Left lung (tissue), 14 donors: ENCODE measurements at places on chromosomes 3 and 15.

DNA sequence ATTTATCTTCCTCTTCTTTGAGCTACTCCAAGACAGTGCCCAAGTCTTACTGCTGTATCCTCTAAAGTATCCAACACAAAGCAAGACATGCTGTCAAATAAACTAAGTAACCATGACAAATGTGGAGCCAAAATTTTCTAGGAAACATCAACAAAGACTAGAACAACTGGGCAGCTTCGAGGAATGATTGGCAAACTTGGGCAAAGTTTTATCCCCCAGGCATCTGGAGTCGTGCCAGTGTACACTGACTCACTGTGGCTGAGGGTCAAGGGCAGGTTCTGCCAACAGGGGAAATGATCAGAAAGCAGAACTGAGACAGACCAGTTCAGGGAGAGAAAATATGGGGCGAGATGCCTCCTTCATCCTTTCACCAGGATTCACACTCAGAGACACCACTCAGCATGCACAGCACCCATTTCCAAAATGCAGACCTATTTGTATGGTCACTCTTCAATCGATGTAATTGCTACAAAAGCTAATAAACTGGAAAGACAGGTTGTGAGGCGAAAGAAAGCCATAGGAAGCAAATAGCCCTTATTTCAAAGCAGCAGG, 65.8 kb downstream of the MB21D2 start:
- no peak for DNase-seq

GRCh38 chr3:59456852-59457485, 407.1 kb upstream of the CFAP20DC start:
- DNase-seq, result no peak

GRCh38 chr15:92819278-92820235, 80.6 kb upstream of the CHD2 start:
- peak; percentile 9 for DNase-seq

DNA sequence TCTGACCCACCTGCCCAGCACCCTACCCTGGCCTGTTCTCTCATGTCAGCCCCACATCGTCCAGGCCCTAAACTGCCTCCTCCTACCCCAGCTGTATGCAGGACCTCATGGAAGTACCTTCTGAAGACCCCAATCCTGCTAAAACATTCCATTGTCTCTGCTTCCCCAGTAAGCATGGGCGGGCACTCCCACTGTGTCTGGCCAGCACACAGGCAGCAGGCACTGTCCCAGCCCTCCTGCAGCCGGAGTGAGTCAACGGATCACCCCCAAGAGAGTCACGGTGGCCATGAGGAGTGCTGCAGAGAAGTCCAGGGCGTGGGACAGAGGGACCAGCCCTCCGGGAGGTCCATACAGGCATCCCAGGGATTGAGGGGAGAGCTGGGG, 36.4 kb upstream of the SLCO2A1 start:
- no peak for DNase-seq

GRCh38 chr3:86547692-86548091, 443.3 kb downstream of the VGLL3 start:
- no peak for DNase-seq

DNA sequence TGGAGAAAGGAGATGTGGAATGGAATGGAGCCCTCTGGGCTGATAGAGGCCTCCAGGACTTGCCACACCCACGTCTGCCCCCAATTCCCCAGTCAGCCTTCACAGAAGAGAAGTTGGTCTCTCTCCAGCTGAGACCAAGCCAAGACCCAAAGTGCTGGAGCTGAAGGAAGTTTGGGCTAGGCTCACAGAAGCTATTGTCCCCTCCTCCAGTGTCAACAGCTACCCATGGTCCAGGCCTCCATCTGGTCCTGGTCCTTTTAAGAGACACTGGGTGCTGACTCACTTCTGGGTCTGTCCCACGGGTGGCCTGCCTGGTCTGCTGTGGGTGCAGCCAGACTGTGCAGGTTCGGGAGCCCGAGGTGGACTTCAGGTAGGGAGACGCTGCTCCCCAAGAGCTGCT, 179.8 kb downstream of the APBA2 start:
- DNase-seq, result no peak

- peak; percentile 70 for DNase-seq
Observed at GRCh38 chr15:52261498-52262242, 33.9 kb downstream of the MYO5C start.

- DNase-seq, result no peak
Observed at GRCh38 chr3:183592821-183593220, 37.3 kb upstream of the KLHL6 start.

DNA sequence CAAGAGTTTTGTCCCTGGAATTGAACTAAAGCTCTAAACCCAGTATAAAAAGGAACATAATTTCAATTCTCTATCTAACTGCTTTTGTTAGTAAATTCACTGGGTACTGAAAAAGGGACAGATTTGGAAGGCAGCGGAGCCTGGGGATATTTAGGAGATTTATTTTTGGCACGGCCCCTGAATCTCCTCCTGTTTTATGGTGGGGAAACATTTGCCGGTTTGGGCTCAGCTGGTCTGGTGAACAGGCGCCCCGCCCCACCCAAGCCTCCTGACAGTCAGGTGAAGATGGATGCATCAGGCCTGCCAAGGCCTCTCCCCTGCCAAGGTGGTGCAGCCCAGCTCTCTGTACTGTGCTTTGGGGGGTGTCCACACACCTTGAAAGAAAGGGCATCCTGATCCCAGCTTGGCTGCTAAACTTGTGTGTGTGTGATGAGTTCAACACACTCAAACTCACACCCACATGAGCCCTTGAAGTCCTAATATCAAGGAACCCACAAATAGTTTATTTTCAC, 46.3 kb downstream of the EBLN2 start:
- no peak for DNase-seq

DNA sequence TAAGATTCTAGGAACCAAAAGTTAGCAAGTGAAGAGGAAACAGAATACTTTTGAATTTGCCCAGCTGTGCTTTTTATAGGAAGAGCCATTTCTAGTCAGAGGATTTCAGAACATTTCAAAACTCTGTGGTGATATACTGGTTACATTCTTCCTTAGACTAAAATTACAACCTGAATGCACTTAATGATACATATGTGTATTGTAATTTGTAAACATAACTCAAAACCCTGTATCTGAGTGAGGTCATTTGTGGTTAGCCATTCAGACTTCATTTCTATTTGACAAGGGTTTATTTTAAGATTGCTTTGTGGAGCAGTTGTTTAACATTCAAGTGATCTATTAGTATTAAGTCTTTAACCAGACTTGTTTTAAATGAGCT, 59.4 kb upstream of the TRIM71 start:
- no peak for DNase-seq

- DNase-seq, result no peak
Observed at GRCh38 chr3:114406286-114406685, 112.5 kb downstream of the TIGIT start.

DNA sequence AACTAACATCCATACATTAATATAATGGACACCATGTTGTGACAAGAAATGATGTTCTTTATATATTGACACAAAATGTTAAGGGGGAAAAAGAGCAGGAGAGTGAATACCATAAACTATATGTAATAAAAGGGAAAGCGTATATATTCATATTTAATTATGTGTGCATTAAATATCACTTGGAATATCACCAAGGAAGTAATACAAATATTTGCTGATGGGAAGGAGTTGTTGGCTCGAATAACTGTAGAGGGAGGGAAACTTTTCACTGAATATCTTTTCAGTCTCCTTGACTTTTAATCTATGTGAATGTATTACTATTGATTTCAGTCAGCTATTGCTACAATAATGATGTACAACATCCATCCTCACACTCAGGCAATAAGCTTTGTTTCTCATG, 167.0 kb upstream of the DPH6 start:
- DNase-seq, result no peak

GRCh38 chr3:192373586-192373985, 353.8 kb downstream of the FGF12 start:
- DNase-seq, result no peak

DNA sequence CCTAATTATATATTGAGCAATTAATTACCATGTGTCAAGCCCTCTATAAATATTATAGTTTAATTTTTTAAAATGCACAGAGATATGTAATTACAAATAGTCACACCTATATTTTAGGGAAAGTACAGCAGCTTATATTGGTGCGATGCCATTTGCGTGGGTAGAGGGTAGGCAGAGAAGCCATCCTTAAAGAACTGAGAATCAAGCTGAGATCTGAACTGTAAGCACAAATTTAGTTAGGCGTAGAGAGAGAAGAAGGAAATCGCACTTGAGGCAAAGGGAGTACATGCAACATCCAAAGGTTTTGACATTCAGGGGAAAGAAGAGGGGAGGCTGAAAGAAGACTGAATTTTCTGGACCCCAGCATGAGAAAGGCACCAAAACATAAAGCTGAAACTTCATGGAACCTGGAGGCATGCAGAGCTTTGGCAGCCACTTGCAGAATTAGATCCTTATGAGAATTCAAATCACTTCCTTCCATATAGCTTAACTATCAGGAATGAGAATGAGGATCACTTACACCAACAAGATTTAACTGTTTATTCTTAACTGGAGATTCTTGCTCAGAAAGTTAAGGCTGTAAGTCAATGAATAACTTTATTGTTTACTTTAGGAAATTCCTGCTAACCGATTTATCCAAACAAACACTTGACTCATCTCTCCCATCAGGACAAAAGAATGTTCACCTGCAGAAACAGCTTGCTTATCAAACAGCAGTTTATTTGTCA, 114.3 kb downstream of the TGFBR2 start:
- DNase-seq, result no peak

DNA sequence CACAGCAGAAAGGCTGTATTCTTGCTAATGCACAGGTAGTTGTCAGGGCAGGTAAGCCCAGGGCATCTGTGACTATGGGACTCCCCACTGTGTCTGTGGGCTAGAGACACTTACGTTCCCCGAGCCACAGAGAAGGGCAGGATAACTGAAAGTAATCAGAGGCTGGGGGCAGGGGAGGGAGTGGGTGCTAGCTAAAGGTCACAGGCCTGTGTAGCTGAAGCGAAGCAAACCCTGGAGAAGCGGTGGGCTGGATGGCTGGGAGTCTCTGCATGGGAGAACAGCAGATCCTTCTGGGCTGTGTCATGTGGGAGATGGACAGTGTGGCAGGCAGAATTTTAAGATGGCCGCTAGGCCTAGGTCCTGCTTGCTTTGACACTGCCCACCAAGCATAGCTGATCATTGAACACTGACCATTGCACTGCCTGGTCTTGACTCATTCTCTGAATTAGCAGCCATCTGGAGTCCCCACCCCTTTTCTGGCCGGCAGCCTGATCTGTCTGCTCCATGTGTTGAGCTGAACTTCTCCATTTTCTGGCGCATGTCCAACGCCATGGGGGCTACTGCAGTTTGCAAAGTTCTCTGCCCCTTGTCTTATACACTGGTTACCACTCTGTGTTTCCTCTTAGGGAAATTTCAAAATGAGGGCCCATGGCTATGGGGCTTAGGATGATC, 110.0 kb downstream of the DGKG start:
- DNase-seq, result no peak

GRCh38 chr15:78347586-78348543, 7.7 kb downstream of the CRABP1 start:
- no peak for DNase-seq

- no peak for DNase-seq
Observed at GRCh38 chr3:11415099-11415498, 142.9 kb downstream of the ATG7 start.

DNA sequence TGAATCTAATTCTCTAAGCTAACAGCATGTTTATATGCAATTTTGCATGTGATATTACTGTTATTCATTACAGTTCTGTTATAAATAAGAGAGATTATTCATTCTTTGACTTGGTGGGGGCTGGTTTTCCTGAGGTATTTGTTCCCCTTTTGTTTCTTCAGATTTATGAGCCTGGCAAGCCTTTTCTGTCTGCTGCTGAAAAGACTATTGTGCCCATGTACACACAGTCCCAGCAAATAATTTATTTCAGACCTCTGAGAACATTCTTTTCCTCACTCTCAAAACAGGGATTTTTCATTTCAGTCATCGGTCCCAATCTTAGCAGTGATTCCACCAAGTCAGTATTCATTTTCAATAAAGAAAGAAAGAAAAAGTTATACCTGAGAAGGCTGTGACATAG, 716.8 kb downstream of the NSUN3 start:
- no peak for DNase-seq

- DNase-seq, result no peak
Observed at GRCh38 chr3:105347625-105348302, 18.9 kb upstream of the ALCAM start.

DNA sequence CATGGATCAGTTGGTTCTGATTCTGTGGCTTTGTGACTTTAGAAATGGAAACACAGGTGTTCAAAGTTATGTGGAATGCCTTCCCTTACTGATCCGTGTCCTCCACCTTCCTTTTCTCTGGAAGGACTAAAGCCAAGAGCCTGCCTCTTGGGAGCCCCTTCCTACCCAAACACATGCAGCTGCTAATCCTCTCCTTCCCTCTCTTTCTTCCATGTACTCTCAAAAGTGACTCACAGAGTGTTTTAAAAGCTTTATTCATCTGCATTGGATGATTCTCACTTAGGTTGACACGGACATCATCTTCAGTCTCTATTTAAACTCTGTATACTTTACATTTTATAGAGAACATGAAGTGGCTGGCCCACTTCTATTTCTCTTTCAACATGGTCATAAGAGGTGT, 856.5 kb upstream of the ARPP21 start:
- DNase-seq, result no peak

GRCh38 chr3:23976555-23976954, 31.5 kb downstream of the NR1D2 start:
- DNase-seq, result no peak

- no peak for DNase-seq
Observed at GRCh38 chr3:32041316-32041715, 59.8 kb downstream of the ZNF860 start.

GRCh38 chr3:72144773-72145505, 360.0 kb upstream of the PROK2 start:
- no peak for DNase-seq

GRCh38 chr15:44296625-44297524, 8.4 kb downstream of the GOLM2 start:
- DNase-seq, result no peak

DNA sequence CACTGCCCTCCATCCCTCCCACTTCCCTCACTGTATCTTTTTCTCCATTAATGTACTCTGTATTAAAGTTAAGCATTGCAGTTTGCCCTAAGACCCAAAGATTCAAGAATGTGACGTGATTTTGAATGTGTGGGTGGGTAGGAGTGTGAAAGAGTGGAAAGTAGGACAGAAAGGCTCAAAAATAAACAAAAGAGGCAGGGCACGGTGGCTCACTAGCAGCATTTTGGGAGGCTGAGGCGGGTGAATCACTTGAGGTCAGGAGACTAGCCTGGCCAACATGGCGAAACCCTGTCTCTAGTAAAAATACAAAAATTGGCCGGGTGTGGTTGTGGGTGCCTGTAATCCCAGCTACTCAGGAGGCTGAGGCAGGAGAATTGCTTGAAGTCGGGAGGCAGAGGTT, 18.4 kb downstream of the TFRC start:
- DNase-seq, result no peak

DNA sequence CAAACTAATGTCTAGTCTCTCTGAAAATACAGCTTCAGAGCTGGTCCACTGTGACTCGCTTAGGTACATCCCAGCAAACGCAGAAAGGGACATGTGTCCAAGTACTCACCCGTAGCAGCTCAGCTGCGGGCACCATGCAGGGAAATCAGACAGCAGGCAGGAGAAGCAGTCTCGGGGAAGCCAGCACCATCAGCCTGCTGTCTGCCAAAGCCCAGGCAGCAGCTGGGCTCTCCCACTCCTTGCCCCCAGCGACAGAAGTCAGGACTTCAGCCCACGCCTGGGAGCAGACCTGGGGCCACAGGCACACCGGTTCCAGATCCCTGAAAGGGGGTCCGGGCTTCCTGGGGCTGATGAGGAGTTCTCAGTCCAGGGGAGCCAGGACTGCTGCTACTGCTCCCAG, 34.9 kb downstream of the SEMA5B start:
- DNase-seq, result no peak
